Gastrocnemius medialis (tissue), 4 donors: ENCODE measurements at places on chromosomes 1 and 21.

- no peak for DNase-seq
Measured at GRCh38 chr1:91244737-91245136, 159.9 kb downstream of the HFM1 start.

DNA sequence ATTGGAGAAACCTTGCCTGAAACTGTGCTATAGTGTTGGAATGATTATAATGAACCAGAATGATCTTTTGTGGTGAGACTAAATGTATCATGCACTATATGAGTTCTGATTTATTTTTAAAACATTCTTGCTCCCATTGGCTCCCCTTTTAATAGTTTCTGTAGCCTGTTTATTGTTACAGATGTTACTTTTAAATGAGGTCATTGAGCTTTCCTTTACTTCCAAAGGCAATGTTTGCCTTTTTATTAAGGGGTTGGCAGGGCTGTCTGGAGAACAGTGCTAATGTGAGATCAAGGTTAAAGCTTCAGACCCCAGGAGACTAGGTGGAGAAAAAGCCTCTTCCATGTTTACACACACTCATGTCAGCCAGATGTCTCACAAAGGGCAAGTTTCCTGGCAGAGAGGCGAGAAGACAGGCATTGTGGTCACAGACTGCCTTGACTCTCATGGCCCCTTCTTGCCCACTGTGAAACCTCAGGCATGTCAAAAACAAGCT is 120.6 kb upstream of the RAVER2 start:
- no peak for DNase-seq

GRCh38 chr1:67978890-67979516 is 71.4 kb downstream of the DIRAS3 start:
- DNase-seq = no peak

DNA sequence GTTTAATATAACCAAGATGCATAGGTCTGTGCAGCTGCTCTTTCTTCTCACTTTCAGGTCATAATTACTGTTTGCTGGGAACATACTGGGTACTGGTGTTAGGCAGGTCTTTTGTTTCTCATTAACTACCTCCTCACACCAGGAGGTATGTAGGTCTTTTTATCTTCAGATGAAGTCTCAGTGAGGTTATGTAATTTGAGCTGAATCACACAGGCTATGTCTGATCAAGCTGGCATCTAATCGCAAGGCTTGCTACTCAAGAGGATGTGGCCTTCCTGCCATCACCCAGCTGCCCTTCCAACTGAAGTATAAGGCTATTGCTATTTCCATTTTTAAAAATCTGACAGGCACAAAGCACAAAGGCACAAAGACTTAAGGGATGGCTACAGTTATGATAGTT is 96.4 kb downstream of the RUNX1 start:
- DNase-seq = no peak

DNA sequence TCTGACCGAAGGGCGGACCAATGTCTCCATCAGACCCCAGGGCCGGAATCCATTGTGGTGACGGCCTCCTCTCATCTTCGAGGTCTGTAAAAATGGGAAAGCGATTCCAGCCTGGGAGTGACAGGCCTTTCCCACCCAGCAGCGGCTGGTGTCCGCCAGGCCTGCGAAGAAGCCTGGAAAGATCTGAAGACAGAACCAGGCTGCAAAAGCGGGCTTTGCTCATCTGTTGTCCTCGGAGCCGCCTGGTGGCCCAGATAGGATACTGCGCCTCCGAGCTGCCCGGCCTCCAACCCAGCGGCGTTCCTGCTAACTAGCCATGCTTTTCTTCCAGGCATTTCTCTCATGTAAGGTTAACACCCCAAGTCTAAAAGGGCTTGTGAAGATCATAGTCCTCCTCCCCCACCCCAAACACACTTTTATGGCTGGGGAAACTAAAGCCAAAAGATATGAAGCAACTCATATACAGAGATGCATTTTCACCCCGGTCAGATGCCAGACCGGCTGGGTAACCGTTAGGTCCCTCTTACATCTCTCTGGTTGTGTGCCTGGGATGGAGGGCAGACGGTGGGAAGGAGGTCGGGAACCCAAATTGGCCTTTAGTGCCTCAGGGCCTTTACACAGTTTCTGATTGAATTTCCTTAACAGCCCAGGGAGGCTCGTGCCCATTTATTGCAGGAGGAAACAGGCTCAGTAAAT is 1.9 kb upstream of the DHRS3 start:
- DNase-seq = peak; percentile 86

DNA sequence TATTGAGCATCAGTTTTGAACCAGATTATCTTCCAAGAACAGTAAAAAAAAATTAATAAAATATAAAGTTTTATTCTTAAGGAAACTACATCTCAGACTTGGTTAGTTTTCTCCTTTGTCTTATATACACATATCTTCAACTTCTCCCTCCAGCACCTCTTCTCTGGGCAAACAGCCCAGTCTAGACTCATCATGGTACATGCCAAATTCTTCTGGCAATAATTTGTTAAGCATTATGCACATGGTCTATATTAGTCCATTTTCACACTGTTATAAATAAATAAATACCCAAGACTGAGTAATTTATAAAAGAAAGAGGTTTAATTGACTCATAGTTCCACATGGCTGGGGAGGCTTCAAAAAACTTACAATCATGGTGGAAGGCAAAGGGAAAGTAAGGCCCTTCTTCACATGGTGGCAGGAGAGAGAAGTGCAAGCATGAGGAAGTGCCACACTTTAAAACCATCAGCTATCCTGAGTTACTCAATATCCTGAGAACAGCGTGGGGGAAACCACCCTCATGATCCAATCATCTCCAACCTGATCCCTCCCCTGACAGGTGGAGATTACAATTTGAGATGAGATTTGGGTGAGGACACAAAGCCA is 108.7 kb upstream of the RNPC3 start:
- no peak for DNase-seq

DNA sequence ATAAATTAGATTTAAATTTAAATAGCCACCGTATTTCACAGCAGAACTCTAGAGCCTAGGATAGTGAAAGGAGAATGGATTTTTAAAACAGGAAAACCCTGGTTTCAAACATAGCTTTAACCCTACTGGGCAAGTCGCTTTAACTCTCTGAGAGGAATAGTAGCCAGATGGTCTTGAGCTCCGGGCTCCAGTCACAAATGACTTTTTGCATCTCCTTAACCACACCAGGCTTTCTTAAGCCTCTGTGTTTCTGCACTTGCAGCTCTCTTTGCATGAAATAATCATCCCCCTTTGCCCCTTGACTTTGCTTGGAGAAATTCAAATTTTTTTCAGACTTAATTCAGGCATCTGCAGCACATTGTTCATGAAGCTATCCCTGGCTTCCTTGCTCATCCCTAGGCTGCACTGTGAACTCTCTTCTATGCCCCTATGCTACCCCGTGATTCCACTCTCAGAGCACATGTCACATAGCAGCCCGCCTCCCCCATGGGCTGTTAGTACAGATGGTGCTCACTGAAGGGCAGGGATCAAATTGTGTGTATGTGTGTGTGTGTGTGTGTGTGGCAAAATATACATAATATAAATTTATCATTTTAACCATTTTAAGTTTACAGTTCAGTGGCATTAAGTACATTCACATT is 68.8 kb upstream of the DAB1 start:
- no peak for DNase-seq

- no peak for DNase-seq
Measured at GRCh38 chr1:160996178-160996577, 24.8 kb downstream of the F11R start.
